GM18507 (cell line): ENCODE measurements at places on chromosomes 5 and 9.
A peak's percentile ranks its signal among the peaks of the same experiment; 100 is the strongest.

DNA sequence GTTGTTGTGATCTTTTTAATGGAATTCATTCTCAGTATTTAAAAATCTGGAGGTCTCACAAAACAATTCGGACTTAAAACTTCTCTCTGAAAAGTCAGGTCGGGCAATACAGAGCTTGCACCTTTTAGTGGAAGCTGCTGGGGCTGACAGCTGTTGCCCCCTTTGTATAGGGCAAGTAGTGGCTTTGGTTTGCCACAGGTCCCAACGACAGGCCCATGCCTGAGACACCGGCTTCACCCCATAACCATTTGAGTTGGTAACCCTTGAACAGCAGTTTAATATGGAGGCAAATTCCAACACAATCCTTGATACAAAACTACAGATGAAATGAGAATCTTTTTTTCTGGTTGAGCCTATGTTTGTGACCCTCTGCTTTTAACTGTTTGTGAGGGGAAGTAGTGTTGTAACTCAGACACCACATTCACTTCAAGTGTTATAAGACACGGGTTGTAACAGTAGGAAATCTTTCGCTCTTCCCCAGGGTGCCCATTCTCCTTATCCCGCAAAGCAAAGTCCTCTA lies 752 bp upstream of the GLRX start:
- DNase-seq, result no peak

GRCh38 chr9:115694991-115695390 lies 458.6 kb upstream of the PAPPA start:
- DNase-seq, result no peak

DNA sequence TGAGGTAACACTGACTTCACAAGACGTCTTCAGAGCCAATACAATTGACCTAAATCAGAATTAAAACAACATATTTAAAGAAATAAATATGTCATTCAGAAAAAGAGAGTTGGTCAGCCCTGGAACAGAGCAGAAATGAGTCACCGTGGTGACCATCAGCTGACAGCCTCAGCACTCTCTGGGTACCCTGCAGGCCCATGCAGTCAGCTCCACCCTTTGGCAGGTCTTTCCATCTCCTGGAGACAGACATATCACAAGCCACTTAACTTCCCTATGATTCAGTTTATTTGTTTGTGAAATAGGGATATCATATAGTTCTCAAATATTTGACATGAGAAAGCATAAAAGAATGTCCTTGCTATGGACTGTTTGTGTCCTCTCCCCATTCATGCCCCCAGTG lies 151.6 kb upstream of the MEF2C start:
- DNase-seq, result no peak

GRCh38 chr5:140075371-140075770 lies 32.3 kb upstream of the NRG2 start:
- DNase-seq, result no peak

GRCh38 chr9:127344368-127345000 lies 52.5 kb upstream of the SLC2A8 start:
- no peak for DNase-seq

DNA sequence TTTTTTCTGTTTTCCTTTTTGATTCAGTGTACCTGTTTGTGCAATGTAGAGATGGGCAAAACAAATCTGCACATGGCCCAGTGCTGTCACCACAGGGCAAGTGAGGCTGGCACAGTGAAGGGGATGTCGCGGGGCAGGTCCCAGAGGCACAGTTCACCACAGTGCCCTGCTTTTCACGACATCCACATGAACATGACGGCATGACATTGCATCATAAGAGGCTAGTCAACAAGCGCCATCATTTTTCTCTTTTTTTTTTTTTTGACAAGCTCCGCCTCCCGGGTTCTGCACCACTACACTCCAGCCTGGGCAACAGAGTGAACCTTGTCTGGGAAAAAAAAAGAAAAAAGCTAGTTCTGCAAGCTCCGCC lies 42.9 kb upstream of the VDAC1 start:
- DNase-seq, result no peak

DNA sequence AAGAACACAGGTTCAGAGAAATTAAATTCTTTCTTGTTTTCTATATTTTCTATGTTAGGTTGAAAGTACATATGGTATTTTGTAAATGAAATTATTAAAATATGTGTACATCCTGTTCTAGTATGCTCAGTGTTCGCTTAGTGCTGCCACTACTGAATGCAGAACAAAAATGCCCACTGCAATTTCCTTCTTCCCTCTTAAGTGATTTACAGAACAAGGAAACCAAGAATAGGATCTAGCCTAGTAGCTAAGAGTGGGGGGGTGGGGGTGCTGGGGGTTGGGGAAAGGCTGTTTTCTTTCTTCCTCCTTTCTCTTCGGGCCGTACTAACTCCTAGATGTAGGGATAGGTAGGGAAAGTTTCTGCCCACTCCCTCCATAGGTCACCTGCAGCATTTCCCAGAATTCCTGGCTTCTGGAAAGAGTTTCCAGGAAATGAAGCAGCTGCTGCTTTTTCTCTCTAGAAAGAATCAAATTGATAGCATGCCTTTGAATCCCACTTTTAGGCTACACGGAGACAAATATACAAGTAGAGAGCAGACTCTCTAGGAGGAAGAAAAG lies 15.7 kb downstream of the SPATA9 start:
- no peak for DNase-seq

DNA sequence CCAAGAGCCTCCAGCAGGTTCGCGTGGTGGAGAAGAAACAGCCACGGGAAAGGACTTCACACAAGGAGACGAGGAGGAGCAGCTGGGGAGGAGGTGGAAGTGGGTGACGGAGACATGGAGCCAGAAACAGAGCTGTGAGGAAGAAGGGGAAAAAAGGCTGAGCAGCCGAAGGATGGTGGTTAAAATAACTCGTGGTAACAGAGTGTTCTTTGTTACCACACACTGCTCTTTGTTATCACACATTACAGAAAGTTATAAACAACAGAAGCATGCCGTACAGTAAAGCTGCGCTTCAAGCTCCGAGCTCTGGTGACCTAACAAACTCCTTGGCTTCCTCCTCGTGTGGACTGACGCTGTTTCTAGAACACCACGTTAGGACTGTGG lies 215.4 kb downstream of the GLIS3 start:
- DNase-seq, result no peak

- DNase-seq, result no peak
Observed at GRCh38 chr5:5037674-5038073, 102.5 kb upstream of the ADAMTS16 start.

DNA sequence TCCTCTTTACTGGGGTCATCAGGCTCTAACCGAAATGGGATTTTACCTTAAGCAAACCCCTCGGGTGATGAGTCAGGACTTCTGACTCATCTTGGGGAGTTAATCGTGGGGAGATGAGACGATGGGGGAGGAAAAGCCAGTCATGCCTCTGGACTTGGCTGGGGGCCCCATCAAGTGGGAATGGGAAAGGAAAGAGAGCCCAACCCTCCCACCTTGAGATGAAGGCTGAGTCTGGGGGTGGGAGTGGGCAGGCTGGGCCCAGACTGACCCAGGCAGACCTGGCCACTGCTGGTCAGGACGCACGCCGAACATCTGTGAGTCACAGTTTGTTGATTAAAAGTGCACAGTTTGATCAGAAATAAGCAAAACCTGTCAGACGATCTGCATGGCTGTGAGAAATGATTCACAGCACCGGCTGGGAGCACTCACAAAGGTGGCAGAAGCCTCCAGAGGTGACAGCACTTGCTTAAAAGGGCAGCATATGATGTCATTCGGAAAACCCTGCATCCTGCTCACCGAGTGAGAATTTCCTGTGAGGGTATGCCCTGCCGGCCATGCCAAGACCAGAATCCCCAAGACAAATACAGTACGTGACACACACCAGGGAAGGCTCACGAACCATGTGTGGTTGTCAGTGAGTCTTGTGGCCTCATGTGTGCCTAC lies 50.0 kb upstream of the SLC25A51 start:
- peak; percentile 60 for DNase-seq

DNA sequence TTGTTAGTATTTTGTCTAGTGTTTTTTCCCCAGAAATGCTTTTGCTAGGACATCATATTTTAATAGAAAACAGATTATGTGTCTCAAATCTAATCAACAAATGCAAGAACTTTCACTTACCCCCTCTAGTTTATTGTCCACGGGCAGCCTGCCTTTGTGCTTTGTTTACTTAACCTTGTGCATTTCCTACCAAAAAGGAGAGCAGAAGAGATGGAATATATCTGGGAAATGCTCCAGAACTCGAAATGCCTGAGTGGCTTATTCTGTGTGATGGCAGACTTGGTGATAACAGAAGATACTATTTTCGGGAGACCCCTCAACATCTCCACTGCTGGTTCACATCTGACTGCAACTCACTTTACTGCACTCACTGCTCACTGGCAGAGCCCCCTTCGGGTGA lies 33.3 kb upstream of the SPDL1 start:
- no peak for DNase-seq

GRCh38 chr9:90141723-90142122 lies 500.9 kb downstream of the DIRAS2 start:
- no peak for DNase-seq

GRCh38 chr5:151740336-151740942 lies 18.0 kb downstream of the ATOX1 start:
- DNase-seq, result no peak

- DNase-seq, result no peak
Observed at GRCh38 chr9:81542118-81542889, 147.0 kb downstream of the TLE1 start.

DNA sequence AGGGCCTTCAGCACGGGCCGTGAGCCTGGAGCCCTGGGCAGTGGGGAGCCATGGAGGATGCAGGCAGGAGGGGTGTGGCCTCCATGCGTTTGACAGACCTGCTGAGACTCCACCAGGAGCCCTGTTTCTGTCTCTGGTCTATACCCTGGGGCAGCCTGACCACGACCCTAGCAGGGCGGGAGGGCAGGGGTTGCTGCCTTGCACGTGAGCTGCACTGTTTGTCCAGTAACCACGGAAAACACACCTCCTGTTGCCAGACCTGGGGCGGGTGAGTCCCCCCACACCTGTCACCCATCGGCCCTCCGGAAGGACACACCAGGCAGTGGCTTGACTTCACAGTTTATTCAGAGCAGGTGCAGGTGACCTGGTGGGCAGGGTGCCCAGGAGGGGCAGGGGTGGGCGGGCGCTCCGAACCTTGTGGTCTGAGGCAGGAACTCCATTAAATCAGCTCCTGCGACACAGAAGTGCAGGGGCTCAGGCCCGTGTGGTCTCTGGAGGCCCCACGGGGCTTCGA lies 3.9 kb downstream of the LCN8 start:
- no peak for DNase-seq

- DNase-seq, result no peak
Observed at GRCh38 chr5:127010362-127010761, 20.0 kb downstream of the MARCHF3 start.

GRCh38 chr9:75061169-75061568 lies 26.8 kb downstream of the NMRK1 start:
- DNase-seq, result no peak

DNA sequence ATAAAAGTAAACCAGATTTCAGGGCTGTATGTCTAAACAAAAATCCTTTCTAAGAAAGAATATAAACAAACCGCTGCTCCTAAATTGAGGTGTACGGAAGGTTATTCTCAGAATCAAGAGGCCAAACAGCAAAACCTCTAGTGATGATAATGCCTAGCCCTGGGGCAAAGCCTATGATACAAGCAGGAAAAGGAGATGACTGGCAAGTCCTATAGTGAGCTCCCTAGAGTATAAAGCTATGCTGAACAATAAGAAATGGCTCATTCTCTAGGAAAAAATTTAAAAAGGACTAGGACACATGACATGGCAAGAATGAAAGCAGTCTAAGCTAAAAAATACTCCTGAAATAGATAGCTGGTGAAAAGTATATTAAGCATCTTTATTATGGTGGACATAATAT lies 187.1 kb downstream of the BNC2 start:
- DNase-seq, result no peak

DNA sequence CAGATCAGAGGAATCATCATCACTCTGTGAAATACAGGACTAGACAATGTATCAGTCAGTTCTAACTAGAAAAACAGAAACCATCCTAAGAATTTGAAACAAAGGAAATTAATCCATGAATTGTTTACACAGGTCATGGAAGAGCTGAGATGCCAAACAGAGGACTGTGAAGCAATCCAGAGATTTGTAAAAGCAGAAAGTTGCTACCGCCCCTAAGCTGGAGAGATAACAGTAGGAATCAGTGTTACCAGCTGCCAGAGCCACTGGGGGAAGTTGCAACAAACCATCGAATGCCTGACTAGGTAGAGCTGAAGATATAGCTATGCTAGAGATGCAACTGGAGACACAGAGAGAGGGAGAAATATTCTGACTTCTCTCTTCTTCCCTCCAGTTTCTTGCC lies 10.4 kb upstream of the MIER3 start:
- DNase-seq, result no peak

- no peak for DNase-seq
Observed at GRCh38 chr5:154762700-154763099, 7.5 kb downstream of the LARP1 start.

DNA sequence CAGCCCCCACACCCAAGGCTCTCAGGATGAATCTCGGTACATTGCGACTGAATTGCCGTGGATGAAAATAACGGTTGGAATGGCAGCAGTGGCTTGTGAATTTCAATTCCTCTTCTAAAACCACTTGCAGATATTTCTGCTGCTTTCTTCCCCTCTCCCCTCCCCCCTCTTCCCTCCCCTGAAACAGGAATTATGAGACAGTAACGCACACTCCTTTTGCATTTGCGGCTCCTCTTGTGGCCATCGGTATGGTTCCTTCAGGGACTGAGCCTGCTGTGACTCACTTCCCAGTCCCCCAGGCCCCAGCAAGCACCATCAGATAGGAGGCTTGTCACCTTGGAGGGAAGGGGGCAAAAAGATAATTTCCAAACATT lies 9.7 kb downstream of the DCANP1 start:
- DNase-seq, result no peak

GRCh38 chr9:28105001-28105400 lies 531.7 kb upstream of the C9orf72 start:
- DNase-seq, result no peak

- no peak for DNase-seq
Observed at GRCh38 chr9:96502539-96503373, 52.8 kb downstream of the HABP4 start.

- no peak for DNase-seq
Observed at GRCh38 chr9:76654575-76654974, 109.7 kb upstream of the PCA3 start.

- DNase-seq, result no peak
Observed at GRCh38 chr5:172658961-172659501, 18.0 kb downstream of the NEURL1B start.

- no peak for DNase-seq
Observed at GRCh38 chr5:56350597-56351170, 117.6 kb upstream of the ANKRD55 start.

DNA sequence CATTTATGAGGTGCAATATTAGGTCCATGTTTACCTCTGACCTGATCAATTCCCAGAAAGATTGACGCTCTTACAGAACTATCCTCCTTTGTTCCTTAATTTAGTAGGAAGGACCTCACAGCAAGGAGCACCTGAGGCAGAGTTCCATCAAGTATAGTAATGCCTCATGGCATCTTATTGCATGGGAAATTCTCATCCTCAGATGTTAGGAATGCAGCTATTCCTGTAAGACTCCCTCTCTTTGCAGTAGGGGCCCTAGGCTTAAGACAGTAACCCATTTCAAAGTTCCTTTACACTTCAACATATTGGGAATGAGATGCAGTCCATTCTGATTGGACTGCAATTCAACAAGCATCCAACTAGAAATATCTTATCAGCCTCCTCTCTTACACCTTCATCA lies 69.8 kb downstream of the SLCO4C1 start:
- no peak for DNase-seq
